Colonic mucosa (tissue), 4 donors: ENCODE measurements at places on chromosomes 12 and 14. TPM values are rescaled to one million over a fixed set of nuclear protein-coding genes. Genes with fewer than 3 reads are reported as not detected.
A peak's percentile ranks its signal among the peaks of the same experiment; 100 is the strongest.

Gene TTC9
- 0.66 TPM for total RNA-seq

Gene CYP27B1
- 0.80 TPM for total RNA-seq

Gene BTBD6
- total RNA-seq, result 56.9 TPM

Gene SERPINA9
- total RNA-seq, result not detected

- H3K4me3 ChIP-seq, result no peak overlapping the region
- H3K27me3 ChIP-seq, result no peaks in the 10 kb centered on the region
- H3K4me1 ChIP-seq, result no peaks in the 10 kb centered on the region
- no peak for DNase-seq
- no peak overlapping the region for H3K27ac ChIP-seq
Observed at GRCh38 chr12:125852116-125852515, 786.9 kb downstream of the AACS start.

DNA sequence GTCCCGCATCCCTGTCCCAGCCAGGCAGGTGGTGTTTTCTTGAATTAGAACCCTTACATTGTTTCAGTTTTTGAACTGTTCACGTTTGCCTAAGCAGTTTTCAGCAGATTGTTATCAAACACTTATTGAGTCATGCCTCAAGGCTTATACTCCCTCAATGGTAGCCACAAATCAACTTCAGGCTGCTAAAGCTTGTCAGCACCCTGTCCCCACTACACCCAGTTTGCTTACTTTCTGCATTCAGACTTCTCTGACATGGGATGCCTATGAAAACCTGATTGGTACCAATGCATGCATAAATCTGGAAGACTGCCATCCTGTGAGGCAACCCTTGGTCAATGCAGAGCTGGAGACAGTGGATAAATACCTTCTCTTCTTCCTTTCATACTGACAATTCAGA, 225.4 kb downstream of the BTG1 start:
- no peak for DNase-seq
- H3K4me1 ChIP-seq, result no peaks in the 10 kb centered on the region
- H3K27ac ChIP-seq, result no peak overlapping the region
- no peaks in the 10 kb centered on the region for H3K27me3 ChIP-seq
- H3K4me3 ChIP-seq, result no peak overlapping the region

- DNase-seq, result no peak
- no peaks in the 10 kb centered on the region for H3K27me3 ChIP-seq
- H3K36me3 ChIP-seq, result no peaks in the 10 kb centered on the region
- no peak overlapping the region for H3K4me3 ChIP-seq
Observed at GRCh38 chr12:63989301-63989845, 144.9 kb downstream of the SRGAP1 start.

GRCh38 chr14:52821805-52822250, 30.4 kb upstream of the GNPNAT1 start:
- no peaks in the 10 kb centered on the region for H3K36me3 ChIP-seq
- no peak overlapping the region for H3K4me3 ChIP-seq
- no peak overlapping the region for H3K27ac ChIP-seq
- no peaks in the 10 kb centered on the region for H3K27me3 ChIP-seq
- no peaks in the 10 kb centered on the region for H3K4me1 ChIP-seq
- DNase-seq, result no peak

GRCh38 chr14:72559669-72560255, 334.1 kb downstream of the DPF3 start:
- no peaks in the 10 kb centered on the region for H3K27me3 ChIP-seq
- no peak overlapping the region for H3K4me3 ChIP-seq
- H3K36me3 ChIP-seq, result no peaks in the 10 kb centered on the region
- H3K27ac ChIP-seq, result no peak overlapping the region
- no peak for DNase-seq
- H3K4me1 ChIP-seq, result no peaks in the 10 kb centered on the region

DNA sequence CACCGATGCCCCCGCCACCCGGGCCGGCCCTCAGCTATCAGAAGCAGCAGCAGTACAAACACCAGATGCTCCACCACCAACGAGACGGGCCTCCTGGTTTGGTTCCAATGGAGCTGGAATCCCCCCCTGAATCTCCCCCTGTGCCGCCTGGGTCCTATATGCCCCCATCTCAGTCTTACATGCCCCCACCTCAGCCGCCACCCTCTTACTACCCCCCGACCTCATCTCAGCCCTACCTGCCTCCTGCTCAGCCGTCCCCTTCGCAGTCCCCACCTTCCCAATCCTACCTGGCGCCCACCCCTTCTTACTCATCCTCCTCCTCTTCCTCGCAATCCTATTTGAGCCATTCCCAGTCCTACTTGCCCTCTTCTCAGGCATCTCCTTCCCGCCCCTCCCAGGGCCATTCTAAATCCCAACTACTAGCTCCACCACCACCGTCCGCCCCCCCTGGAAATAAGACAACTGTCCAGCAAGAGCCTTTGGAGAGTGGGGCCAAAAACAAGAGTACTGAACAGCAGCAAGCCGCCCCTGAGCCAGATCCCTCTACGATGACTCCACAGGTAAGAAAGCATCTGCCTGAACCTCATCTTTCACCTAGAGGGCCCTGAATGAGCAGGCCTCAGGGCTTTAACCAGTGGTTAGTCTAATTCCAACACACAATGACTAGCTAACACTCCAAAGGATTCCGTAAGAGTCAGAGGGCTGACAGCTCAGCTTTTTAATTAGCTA, 851 bp downstream of the YLPM1 start:
- H3K4me3 ChIP-seq, result peak overlapping the region; percentile 90
- no peaks in the 10 kb centered on the region for H3K36me3 ChIP-seq

GRCh38 chr12:120630104-120630892, 10.1 kb upstream of the CABP1 start:
- H3K4me3 ChIP-seq, result no peak overlapping the region
- no peaks in the 10 kb centered on the region for H3K36me3 ChIP-seq

GRCh38 chr12:49208676-49209075, 19.8 kb upstream of the TUBA1A start:
- no peak overlapping the region for H3K4me3 ChIP-seq
- H3K27ac ChIP-seq, result no peak overlapping the region
- DNase-seq, result no peak
- no peaks in the 10 kb centered on the region for H3K4me1 ChIP-seq
- no peaks in the 10 kb centered on the region for H3K27me3 ChIP-seq
- no peaks in the 10 kb centered on the region for H3K36me3 ChIP-seq
